Parietal lobe (tissue), 2 donors: ENCODE measurements at places on chromosomes 7 and 10. TPM values are rescaled to one million over a fixed set of nuclear protein-coding genes. Genes with fewer than 3 reads are reported as not detected.

The SPDYE9 gene
- total RNA-seq, result not detected

The PIK3CG gene
- total RNA-seq, result 1.6 TPM

The HPSE2 gene
- total RNA-seq, result 0.63 TPM

The MUC3A gene
- total RNA-seq, result 0.63 TPM

The OPN4 gene
- not detected for total RNA-seq

The GIMAP5 gene
- 2.2 TPM for total RNA-seq

The CUZD1 gene
- total RNA-seq, result 2.8 TPM

The MCM10 gene
- 5.0 TPM for total RNA-seq

The EPO gene
- not detected for total RNA-seq

The RET gene
- total RNA-seq, result 1.6 TPM
